Common myeloid progenitor, CD34-positive (primary cell): ENCODE measurements at places on chromosomes 5 and 9.

DNA sequence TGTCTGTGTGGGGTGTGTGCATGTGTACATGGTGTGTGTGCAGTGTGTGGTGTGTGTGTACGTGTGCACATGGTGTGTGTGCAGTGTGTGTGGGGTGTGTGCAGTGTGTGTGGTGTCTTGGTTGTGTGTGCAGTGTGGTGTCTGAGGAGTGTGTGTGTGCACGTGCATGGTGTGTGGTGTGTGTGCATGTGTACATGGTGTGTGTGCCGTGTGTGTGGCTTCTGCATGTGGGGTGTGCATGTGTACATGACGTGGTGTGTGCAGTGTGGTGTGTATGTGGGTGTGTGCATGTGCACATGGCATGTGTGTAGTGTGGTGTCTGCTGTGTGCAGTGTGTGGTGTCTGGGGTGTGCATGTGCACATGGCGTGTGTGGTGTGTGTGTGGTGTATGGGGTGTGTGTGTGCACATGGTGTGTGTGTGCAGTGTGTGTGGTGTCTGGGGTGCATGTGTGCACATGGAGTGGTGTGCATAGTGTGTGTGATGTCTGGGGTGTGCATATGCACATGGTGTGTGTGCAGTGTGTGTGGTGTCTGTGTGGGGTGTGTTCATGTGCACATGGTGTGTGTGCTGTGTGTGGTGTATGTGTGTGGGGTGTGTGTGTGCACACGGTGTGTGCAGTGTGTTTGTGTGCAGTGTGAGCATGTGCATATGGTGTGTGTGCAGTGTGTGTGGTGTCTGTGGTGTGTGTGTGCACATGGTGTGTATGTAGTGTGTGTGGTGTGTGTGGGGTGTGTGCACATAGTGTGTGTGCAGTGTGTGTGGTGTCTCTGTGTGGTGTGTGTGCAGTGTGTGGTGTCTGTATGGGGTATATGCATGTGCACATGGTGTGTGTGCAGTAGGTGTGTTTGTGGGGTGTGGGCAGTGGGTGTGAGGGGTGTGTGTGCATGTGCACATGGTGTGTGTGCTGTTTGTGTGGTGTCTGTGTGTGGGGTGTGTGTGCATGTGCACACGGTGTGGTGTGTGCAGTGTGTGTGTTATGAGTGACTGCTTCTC lies 40.6 kb upstream of the ZNG1F start:
- no peak for DNase-seq

- no peak for DNase-seq
These were observed 83.5 kb downstream of the TLR4 start for GRCh38 chr9:117787746-117788145.

- no peak for DNase-seq
These were observed 6.8 kb upstream of the LNPEP start for GRCh38 chr5:96928931-96929708.

DNA sequence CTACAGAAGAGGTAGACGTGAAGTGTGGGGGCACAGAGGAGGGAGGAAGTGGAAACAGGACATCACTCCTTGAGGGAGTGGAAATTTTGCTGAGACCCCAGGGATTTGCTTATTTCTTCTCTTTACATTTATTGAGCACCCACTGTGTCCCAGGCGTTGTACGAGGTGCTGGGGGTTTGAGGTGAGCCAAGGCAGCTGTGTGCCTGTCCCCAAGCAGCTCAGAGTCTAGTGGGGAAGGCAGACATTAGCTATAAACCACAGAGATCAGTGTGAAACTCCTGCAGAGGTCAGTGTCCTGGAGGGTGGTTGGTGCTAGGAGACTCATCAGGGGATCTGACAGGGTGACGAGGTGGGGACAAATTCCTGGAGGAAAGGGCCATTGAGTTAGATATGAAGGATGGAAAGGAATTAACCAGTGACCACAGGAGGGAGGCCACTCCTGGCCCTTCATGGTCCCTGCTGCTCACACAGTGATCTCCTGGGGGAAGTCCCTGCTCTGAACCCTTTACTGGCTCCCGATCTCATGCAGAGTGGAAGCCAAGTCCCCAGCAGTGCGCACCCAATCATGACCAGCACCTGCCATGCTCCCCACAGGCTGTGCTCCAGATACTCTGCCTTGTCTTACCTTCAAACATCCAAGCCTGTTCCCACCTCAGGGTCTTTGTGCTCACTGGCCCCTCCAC lies 3.4 kb upstream of the CXCL14 start:
- no peak for DNase-seq

- DNase-seq: no peak
These were observed 491 bp downstream of the OR1N1 start for GRCh38 chr9:122526602-122527001.

DNA sequence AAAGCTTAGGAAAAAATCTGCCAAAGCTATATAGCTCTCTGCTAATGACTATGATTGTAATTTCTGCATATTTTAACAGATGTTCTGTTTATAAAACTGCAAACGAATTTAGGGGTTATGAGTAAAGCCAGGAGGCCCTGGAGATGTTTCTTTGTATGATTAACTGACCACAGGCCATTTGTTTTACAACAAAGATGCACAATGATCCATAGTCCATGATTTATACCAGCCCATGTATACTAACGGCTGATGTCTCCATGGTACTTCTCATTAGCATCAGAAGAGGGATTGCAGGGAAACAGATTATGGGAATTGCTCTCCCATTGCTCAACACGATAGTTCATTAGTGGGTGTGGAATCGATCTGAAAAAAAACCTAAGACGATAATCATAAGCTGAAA lies 78.9 kb downstream of the PPP2R2B start:
- no peak for DNase-seq

DNA sequence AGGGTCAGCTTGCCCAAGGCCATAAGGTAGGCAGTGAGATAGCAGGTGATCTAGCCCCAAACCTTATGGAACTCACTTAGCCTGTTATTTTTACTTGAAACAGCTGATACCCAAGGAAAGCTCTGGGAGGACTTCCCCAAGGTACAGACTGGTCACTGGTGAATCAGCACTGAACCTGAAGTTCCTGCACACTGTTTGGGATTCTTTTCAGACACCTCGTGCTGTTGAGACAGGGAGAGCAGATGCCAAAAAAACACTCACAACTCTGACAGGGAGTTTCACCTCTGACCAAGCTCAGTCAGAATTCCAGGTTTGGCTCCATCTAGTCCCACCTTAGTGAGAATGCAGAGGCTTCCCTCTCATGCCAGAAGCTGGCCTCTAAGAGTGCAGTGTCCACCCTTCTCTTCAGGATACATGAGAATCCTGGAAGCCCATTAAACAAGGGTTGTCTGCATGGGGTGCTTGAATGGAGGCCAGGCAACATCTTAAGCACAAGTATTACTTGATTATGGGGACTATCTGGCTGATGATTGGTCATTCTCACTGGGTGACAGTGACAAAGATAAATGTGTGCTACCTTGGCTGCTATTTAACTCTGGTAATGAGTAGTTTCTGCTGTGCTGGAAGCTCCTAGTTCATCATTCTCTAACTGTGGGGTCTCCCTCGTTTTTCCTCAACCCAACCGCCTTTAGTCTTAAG lies 122.8 kb upstream of the SLIT3 start:
- DNase-seq: no peak

GRCh38 chr9:104836235-104836634 lies 72.3 kb downstream of the NIPSNAP3B start:
- DNase-seq: no peak

DNA sequence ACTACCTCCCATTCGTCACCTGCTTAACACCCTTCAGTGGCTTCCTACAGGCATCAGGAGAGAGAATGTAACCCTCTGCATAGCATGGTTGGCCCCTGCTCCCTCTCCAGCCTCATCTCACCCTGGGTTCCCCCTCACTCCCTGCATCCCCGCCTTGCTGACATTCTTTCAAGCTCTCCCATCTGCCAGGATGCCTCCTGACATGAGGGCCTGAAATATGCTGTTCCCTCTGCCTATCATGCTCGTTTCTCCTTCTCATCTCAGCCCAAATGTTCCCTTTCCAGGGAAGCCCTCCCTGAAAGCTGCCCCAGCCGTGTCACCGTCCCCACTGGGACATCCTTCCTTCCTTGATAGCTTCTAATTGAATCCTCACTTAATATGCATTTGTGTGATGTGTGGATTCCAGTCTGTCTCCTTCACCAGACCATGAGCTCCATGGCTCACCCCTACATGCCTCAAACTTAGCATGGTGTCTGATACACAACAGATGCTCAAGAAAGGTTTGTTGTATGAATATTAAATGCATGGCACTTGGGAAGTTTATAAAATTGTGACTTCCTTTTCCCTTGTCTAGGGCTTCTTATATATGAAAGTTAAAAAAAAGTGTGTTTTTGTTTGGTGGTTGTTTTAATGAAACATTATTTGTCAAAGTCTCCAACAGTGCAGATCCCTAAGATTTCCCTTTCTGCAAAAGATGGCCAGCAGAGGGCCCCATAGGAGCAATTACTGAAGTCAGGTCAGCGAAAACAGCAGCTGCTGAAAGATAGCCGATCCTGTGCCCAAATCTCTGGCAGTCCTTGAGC lies 7.3 kb upstream of the C5orf58 start:
- peak; percentile 60 for DNase-seq

DNA sequence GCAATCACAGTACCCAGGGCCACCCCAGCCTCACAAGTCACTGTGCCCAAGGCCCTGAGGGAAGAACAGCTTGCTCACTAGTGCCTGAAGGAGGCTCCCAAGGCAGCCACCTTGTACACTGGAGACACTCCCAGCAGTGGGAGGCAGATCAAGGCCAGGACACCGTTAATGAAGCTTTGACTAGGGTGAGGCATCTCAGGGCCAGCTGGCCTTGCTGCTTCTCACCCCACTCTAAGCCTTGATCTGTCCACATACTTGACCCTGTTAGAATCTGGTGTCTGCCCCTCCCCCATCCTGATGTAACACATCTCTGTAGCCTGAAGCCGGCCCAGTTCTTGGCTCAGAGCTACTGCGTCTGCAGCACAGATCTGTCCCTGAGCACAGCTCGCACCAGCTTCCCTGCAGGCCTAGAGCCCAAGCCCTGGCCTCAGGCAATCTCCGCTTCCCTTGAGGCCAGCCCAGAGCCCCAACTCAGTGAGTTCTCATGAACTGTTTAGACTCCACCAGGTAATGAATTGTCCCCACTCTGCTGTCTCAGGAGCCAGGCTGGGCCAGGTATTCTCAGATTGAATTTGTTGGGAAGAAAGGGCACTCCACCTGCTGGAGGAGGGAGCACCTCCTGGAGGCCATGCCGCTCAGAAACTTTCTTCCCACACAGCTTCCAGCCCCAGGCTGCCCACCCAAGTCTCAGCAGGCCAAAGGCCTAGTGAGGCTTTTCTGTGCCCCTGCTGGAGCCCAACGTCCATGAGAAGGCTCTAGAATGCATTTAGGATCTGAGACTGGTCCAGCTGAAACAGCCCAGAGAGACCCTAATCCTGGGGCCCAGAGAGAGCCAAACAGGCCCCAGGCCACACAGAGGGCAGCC lies 13.4 kb upstream of the JADE2 start:
- no peak for DNase-seq

GRCh38 chr5:138149530-138149929 lies 10.3 kb upstream of the NME5 start:
- DNase-seq: no peak

DNA sequence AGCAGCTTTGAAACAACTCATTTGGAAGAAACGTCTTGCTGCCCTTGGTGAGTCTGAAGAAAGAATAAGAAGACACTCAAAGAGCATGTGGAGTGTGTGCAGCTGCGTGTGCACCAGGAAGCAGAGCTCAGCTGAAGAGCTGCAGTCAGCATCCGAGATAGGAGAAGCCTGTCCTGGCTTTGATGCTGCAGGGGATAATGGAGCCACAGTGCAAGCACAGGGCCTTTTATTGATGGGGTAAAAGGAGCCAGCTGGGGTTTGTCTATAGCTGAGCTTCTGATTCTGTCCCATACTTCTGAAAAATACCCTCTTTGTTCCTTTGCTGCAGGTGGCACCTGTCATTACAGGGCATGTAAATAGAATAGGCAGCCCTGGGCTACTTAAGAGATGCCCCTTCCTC lies 375.7 kb upstream of the ZNF462 start:
- DNase-seq: no peak

DNA sequence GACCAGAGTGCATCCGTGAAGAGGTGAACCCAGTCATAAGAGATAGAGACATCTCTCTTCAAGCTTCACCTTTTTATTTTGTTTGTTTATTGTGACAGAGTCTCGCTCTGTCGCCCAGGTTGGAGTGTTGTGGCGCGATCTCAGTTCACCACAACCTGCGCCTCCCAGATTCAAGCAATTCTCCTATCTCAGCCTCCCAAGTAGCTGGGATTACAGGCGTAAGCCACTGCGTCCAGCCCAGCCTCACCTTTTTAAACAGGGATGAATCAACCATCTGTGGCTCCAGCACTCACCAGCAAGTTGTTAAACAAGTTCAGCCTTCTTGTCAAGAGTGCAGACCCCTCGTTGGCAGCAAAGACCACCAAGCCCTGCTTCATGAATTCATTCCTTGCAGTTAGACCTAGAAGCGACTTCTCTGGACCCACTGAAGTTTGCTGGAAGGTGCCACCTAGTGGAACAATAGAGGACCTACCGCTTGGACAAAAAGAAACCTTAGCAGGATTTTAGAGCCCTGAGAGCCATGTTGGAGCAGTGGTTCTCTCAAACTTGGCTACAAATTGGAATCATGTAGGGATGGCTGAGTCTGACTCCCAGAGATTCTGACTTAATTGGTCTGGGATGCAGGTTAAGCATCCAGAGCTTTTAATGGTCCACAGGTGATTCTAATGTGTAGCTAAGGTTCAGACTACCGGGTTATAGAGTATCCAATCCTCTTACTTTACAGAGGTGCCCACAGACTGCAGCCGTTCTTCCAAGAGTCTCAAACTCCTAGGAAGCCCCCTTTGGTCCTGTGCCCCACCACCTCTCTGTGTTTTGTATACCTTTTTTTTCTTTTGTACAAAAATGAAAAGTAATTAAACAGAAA lies 10.5 kb upstream of the GALNT10 start:
- peak; percentile 72 for DNase-seq

GRCh38 chr9:127626752-127627493 lies 14.8 kb downstream of the STXBP1 start:
- no peak for DNase-seq

GRCh38 chr5:61735531-61735930 lies 403.5 kb downstream of the ZSWIM6 start:
- DNase-seq: no peak

DNA sequence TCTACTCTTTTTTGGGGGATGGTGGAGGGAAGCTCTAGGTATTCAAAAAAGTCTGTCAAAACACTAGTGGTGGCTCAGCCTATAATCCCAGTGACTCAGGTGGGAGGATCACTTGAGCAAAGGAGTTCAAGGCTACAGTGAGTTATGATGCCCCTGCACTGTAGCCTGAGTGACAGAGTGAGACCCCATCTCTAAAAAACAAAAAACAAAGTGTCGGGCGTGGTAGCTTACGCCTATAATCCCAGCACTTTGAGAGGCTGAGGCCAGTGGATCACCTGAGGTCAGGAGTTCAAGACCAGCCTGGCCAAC lies 15.8 kb upstream of the SLC35D2 start:
- no peak for DNase-seq

- DNase-seq: no peak
These were observed 1.0 kb downstream of the BRIX1 start for GRCh38 chr5:34916518-34916917.

GRCh38 chr5:59428391-59428790 lies 465.1 kb downstream of the PDE4D start:
- no peak for DNase-seq
